ENCODE measurements at places on chromosomes 3 and 15.

GRCh38 chr15:101151288-101151687 lies 100.6 kb downstream of the CHSY1 start:
- no peak for DNase-seq

- DNase-seq: no peak
Observed at GRCh38 chr3:122505676-122506075, 9.1 kb downstream of the KPNA1 start.

- no peak for DNase-seq
Observed at GRCh38 chr15:83410532-83410931, 36.6 kb upstream of the SH3GL3 start.

DNA sequence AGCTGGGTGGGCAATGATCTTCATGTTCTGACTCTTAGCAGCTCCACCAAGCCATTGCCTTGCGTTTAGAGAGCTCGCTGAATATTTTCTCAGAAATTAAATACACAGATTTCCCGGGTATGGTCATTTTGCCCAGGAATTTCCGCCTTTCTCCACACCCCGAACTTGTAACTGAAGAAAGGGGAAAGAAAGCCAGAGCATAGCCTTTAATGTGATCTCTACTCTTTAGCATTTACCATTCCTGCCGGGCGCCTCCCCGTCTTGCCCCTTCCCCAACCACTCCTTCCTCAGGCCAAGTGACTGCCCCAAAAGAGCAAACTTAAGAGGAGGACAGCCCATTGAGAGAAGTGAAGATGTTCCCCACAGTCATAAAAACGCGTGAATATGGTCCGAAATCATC lies 53.1 kb downstream of the LMCD1 start:
- no peak for DNase-seq

- DNase-seq: no peak
Observed at GRCh38 chr3:124026516-124026915, 34.6 kb upstream of the ROPN1 start.

DNA sequence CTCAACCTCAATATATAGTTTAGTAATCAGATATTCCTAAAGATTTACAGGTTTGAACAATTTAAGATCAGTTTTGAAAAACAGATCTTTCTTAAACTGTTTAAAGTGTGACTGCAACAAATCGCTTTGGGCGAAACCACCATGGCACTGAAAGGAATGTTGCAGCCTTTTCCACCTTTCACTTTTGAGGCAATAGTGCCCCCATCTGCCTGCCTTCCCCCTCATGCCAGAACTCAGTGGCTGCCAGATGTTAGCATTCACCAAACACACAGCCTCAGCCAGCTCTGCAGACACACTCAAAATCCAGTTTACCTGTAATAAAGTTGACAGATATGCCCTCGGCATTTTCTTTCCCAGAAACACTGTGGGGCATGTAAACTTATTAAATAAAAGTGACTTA lies 3.3 kb downstream of the LYSMD4 start:
- DNase-seq: no peak

- no peak for DNase-seq
Observed at GRCh38 chr3:75001330-75001729, 386.9 kb upstream of the CNTN3 start.

DNA sequence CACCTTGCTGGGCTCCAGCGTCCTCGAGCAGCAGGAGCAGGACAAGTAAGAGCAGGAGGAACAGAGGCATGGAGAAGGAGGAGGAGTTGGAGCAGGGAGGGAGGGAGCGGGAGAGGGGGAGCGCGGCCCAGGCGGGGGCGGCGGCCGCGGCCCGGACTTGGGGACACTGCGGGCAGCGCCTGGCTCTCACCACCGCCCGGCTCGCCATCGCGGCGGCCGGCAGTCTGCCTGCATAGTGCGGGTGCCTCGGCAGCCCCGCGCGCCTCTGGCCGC lies 440 bp downstream of the DCBLD2 start:
- no peak for DNase-seq

Measured in stimulated activated CD8-positive, alpha-beta memory T cell treated with anti-CD3 and anti-CD28 coated beads, Interleukin-15, amount 100 ng/mL, for 1 hour (primary cell).